ENCODE measurements at places on chromosomes 1 and 21. TPM values are rescaled to one million over a fixed set of nuclear protein-coding genes. Genes with fewer than 3 reads are reported as not detected.
A peak's percentile ranks its signal among the peaks of the same experiment; 100 is the strongest.

The ERO1B gene
- polyA plus RNA-seq = 5.4 TPM

GRCh38 chr1:241482761-241483250, 36.7 kb downstream of the FH start:
- no peak for DNase-seq

DNA sequence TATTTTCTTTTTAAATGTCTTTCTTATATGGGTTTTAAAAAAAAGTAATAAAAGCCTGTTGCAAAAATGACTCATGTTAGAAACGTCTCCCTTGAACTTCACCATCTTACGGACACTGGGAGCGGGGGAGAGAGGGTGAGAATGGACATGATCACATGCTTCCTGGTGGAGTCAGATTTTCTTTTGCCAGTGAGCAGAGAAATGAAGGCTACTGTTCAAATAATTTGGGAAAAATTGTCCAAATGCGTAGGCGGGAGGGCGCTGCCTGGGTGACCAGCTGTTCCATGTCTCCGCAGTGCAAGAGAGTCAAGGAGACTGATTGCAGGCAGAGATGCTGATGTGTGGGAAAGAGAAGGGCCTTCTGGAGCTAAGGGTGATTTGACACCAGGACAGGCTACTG, 23.1 kb downstream of the EIF2D start:
- DNase-seq = no peak

DNA sequence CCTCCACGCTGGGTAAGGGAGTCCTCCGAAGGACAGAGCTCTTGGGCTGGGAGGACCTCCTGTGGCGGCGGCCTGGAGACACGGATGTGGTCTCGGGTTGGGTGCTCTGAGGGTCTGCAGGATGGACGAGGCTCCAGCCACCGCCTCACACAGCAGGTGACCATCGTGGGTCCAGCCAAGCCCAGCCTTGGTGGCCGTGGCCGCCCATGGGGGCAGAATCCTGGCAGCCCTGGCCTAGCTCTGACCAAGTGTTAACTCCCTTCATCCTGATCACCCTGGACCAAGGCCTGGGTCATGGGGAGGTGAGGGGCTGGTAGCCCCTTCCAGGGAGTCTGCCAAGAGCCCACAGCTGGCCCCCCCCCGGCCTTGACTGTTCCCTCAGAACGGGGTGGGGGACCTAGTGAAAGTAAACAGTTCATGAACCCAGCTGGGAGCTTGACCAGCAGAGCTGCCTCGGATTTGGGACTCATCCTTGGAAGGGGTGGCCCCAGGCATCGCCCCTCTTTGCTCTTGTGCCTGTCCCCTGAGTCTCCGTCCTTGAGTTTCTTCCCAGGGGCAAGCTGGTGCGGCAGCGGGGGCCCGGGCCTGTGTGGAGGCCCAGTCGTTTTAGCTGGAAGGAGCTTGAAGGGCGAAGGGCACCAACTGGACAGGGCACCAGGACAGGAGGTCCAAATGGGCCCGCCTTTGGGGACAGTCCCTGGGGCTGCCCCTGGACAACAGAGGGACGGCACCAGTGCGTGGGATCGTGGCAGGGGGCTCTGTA, 17.8 kb downstream of the ARHGEF16 start:
- DNase-seq = no peak

DNA sequence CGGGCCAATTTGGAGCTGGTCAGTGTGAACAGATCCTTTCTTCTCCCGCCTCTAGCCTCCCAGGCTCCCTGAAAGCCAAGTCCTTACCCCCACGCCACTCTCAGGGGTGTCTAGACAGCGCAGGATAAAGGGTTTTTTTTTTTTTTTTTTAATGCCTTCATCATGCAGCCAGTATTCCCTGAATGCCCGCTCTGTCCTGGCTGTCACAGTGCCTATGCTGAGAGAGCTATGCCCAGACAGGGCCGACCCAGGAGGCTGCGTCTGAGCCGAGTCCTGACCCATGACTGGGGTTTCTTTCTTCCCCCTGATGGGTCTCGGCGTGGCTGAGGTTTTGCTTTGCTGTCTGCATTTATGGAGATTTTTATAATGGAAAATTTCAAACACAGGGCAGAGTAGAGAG, 18.3 kb downstream of the SPSB1 start:
- DNase-seq = no peak

DNA sequence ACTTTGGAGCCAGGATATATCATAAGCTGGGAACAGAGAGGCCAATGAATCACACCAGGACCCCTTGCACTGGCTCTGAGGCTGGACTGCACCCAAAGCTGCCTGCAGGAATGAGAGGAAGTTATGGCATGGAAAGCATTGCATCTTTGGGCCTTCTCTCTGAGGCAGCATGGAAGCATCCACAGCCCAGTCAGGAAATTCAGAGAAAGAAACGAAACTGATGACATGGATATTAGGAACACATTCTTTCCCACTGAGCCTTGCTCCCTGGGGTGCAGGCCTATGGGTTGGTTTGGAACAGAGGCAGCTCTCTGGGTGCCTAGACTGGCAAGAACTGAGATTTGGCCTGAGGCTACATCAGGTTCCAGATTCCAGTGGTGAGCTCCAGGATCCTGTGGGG, 98.6 kb downstream of the NGF start:
- DNase-seq = no peak

- no peak for DNase-seq
These were observed 463.3 kb upstream of the BRINP3 start for GRCh38 chr1:190940951-190941350.

- peak; percentile 48 for DNase-seq
These were observed 823 bp upstream of the SYF2 start for GRCh38 chr1:25232866-25233784.

DNA sequence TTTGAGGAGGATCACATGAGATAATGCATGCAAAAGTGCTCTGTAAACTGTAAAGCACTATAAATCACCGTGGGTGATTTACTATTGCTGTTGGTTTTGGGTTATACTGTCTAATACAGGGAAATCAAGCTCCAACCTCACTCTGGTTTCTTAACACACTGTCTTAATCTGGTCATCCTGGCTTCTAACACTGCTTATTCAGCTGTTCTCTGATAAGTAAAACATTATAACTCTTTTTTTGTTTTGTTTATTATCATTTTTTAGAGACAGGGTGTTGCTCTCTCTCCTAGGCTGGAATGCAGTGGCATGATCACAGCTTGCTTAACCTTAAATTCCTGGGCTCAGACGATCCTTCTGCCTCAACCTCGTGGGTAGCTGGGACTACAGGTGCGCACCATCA, 21.9 kb upstream of the LSM10 start:
- no peak for DNase-seq

DNA sequence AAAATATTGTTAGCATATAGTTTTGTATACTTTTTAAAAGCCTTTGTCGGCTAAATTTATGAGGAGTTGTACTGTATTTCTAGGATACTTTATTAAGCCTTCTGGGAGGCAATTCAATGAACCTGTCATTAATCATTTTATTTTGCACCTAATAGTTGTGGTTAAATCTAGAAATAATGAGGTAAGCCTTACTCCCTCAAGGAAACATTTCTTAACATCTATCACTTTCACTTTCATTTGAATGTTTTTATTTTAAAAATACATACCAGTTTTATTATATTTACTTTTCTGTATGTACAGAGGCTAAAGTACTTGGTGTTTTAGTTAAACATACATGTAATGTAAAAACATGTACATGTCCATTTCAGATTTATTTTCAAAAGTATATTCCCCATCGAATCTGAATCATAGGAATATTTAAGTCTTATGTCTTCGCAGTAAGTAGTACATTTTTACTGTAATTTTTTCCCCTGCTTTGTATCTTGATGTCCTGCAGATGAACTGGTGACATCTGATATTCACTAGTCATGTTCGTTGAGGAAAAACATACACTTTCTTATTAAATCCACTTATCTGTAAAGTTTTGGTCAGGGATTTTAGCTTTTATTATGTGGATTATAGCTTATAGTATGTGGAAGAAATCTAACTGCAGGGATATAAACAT, 82.8 kb downstream of the DISP1 start:
- no peak for DNase-seq

DNA sequence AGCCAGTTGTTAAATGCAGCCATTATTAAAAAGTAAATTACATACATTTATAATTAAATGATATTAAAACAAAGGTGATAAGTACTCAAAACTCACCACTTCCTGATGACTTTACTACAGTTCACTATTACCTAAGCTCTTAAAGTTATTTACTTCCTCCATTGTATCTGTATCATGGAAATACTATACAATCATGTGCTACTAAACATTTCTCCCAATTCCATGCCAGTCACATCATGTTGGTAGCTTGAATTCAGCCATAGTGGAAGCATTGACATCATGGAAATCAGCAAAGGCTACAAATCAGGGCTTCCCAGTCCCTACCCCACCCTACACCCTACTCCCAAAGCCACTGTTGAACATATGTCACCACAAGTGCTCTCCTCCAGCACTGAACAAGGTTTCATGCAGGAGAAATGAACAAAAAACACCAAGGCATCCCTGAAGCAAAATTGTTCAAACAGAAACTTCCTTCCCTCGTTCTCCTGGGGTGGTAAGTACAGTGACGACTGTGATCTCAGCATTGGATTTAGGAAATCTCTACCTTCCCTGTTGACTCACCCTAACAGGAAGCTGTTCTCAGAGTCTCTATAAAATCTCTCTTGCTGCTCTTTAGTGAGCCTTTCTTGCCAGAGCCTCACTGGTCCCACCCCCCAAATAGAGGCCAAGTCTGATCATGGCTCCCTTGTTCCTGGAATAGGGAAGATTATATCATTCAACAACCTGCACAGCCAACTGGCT, 12.7 kb downstream of the VSIG8 start:
- no peak for DNase-seq

- DNase-seq = no peak
These were observed 6.7 kb downstream of the KHDRBS1 start for GRCh38 chr1:32020339-32020738.

DNA sequence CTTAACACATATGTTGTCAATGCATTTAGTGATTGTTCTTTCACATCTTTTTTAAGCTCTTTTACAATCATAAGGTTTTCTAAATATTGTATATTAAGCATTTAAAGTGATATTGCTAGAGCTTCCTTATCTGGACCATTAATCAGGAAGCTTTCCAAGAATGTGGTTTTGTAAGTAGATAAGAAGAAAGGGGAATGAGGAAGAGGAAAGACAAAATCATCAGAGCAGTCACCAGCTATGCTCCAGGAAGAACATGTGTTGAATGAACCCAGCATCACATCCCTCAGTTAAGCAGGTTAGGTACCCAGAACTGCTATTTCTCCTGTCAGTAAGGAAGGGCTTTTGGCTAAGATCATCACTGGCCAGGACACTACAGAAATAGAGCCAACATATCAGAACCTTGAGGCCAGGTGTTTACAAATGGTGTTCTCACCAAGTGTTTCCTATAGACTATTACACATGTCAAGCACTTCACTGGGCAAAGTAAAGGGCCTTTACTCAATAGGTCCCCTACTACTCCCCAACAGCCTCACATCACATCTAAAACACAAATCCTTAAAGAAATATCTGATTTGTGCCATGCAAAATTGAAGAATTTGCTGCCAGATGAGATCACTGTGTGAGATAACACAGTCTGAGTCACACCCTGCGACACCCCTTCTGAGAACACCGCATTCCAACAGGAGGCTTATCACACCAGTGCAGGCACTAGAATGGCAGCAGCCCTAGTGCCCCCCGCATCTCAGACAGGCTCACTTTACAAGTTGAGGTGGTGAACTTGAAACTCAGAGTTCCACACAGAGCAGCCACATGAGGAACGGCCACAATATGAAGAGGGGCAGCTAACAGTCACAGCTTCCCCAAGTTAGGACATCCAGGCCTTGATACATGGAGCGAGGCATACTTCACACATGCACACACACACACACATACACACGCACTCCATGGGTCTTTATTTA, 1.8 kb upstream of the SPRR2A start:
- no peak for DNase-seq

DNA sequence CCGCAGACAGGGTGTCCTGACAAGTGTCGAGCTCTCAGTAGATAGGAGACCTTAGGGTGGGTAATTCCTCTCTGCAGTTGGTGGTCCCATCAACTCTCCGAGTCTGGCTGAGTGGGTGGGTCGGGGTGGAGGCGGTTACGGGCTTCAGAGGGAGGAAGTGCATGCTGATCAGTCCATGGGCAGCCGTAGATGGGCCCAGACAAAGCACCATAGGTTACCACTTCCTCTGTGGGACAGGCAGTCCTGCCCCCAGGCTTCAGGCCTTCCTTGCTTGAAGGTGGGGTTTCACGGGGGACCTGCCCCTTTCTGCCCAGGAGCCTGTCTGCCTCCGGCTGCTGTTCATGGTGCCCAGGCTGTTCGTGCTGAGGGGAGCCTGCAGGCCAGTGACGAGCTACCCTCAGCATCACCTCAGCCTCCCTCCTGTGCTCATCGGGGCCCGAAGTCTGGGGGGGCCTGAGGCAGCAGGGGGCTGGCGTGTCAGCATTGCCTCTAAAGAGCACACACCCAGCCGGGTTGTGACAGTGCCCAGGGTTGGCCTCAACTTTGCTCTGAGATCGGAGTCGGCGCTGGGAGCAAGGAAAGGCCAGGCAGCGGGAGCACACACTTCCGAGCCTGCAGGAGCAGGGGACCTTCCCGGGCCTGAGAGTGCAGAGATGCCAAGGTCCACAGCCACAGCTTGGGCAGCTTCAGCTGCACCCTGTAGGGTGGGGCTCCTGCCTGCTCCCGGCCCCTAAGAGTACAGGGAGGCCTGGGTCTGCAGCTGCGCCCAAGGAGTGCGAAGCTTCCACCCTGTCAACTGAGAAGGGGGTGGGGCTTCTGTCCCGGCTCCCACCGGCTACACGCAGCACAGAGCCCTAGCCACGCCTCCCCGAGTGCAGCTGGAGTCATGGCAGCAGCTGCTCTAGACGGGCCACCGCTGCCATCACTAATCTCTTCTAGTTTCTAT, 225.4 kb upstream of the NRIP1 start:
- DNase-seq = peak; percentile 55

DNA sequence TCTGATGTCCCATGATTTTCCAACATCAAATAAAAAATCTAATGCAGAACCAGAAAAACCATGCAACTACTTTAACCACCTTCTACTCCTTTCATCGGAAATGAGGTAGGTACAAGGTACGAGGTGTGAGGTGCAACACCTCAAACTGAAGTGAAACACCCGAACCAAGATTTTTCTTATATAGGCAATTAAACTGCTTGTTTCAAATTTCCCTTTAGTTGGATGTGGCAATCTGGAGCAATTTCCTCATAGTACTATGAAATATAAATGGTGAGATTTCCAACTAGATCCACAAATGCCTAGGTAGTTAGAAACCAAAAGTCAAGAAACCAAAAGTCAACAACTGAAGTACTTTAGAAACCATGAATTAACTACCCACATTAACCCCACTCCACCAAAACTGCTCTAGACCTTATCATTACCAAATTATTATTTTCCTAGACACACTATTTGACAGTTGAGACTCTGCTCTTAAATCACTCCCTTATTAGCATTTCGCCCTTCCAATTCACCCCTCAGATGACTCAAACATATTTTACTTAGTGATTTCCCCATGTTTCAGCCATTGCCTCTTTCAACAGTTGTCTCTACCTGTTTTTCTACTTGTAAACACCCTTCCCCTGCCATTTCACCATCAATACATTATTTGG, 37.8 kb downstream of the FUBP1 start:
- DNase-seq = no peak

DNA sequence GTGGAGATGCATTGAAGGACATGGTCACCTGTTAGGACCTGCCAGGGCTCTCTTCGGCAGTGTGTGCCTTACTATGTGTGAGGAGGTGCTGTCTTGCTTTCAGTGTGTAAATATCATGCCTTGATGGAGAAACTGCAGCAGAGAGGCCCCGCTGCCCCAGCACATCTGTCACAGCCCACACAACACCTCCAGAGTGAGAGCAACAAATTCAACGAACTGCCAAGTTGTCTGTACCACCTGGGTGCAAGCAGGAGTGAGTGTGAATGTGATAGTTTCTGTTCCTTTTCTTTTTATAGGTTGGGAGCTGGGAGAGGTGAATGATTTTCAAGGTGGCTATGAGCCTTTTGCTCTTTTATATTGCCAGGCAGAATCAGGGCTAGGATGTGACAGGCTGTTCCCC, 114.6 kb upstream of the KIAA0040 start:
- no peak for DNase-seq
